ENCODE measurements at places on chromosomes 16 and 17. TPM values are rescaled to one million over a fixed set of nuclear protein-coding genes. Genes with fewer than 3 reads are reported as not detected.

GRCh38 chr16:79181419-79181818 is 419.1 kb downstream of the MAF start:
- peaks cover 6% of the 10 kb centered on the region for H3K36me3 ChIP-seq
- H3K27ac ChIP-seq, result no peak overlapping the region
- no peak for DNase-seq
- no peak overlapping the region for H3K4me3 ChIP-seq
- no peaks in the 10 kb centered on the region for H3K27me3 ChIP-seq
- H3K4me1 ChIP-seq, result peaks cover 3% of the 10 kb centered on the region

DNA sequence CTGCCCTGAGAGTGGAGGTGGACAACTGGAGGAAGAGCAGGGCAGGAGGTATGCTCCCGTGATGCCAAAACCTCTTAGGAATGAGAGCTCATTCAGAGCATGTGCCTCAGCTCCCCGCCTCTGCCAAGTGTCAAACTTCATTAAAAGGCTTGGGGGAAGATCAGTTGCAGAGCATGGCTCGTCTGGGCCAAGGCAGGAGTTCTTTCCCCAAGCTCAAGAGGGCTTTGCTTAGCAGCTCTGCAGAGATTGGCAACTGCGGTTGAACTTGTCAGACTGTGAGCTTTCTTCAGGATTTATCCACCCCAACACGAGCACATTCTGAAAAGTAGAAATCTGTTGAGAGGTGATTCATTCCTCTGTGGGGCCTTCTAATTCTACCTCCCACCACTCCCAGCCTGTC is 248.1 kb downstream of the HS3ST3A1 start:
- H3K36me3 ChIP-seq, result no peaks in the 10 kb centered on the region
- DNase-seq, result no peak
- peaks cover 2% of the 10 kb centered on the region for H3K27me3 ChIP-seq
- no peaks in the 10 kb centered on the region for H3K4me1 ChIP-seq
- no peak overlapping the region for H3K4me3 ChIP-seq

DNA sequence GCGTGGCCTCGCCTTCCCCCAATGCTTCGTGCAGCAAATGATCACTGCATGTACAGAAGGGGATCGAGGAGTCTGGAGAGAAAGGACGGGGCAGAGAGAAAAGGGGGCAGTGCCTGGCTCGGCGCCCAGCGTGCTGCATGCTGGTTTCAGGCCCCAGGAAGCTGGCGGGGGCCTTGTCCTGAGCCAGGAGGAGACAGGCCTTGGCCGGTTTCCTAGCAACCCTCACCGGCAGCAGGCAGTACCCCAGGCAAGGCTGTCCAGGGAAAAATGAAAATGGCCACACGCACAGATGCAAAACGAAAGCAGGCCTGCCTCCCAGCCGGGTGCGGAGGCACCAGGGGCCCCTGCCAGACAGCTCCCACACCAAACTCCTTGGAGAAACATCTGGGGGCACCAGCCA is 126.3 kb downstream of the ZFHX3 start:
- no peak for DNase-seq
- peak overlapping the region; percentile 60 for H3K27ac ChIP-seq
- peak overlapping the region; percentile 1 for H3K4me3 ChIP-seq
- peaks cover 8% of the 10 kb centered on the region for H3K36me3 ChIP-seq
- H3K4me1 ChIP-seq, result peaks cover 25% of the 10 kb centered on the region

GRCh38 chr17:29640981-29641642 is 18.4 kb upstream of the CORO6 start:
- no peak overlapping the region for H3K4me3 ChIP-seq
- DNase-seq, result no peak
- no peak overlapping the region for H3K27ac ChIP-seq
- H3K4me1 ChIP-seq, result peaks cover 20% of the 10 kb centered on the region

TBC1D3 gene
- not detected for total RNA-seq

PLLP gene
- total RNA-seq, result 0.18 TPM

DNA sequence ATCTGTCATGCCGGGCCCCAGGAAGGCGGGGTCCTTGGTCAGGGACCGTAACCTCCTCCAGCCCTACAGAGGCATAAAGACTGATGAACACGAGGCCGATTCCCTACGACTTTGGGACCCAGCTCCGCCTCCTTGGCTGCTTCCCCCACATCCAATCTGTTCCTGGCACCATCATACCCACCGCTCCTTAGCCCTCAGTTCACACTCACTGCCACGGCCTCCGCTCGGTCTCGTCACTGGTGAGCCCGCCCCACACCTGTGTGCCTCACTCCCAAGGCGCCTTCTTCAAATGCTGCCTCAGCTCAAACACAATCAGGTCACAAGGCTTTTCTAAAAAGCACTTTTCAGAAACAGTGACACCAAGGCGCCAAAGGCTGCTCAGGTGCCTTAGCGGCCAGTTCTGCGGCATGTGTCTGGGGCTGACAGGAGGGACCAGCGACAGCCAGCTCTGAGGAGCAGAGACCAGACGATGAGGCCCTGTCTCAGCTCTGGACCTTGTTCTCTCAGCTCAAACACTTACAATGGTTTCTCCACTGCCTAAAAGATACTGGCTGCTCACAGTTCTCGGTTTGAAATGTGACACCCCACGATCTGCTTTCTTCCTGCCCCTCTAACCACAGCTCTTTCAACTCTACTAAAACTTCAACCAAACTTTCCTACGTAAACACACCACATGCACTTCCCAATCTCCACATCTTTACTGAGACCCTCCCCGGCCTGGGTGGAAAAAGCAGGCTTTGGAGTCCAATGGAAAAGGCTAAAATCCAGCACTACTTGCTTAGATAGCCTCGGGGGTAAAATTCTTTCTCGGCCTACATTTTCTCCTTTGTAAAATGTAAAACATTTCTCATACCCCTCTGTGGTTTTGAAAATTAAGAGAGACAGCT is 33.2 kb downstream of the CYB5D2 start:
- peak overlapping the region; percentile 70 for H3K4me3 ChIP-seq
- H3K36me3 ChIP-seq, result peaks cover 82% of the 10 kb centered on the region
- H3K27me3 ChIP-seq, result no peaks in the 10 kb centered on the region
- DNase-seq, result peak; percentile 58

GRCh38 chr17:1905190-1905913 is 75.5 kb downstream of the RPA1 start:
- H3K4me3 ChIP-seq, result no peak overlapping the region
- no peak for DNase-seq
- H3K27ac ChIP-seq, result no peak overlapping the region
- peaks cover 7% of the 10 kb centered on the region for H3K4me1 ChIP-seq

- H3K27me3 ChIP-seq, result peaks cover 22% of the 10 kb centered on the region
- H3K4me3 ChIP-seq, result peak overlapping the region; percentile 72
These were observed 18.5 kb downstream of the RAP1GAP2 start for GRCh38 chr17:2814481-2815341.

GRCh38 chr16:70712942-70713341 is 27.1 kb upstream of the MTSS2 start:
- no peaks in the 10 kb centered on the region for H3K36me3 ChIP-seq
- DNase-seq, result no peak
- H3K27me3 ChIP-seq, result no peaks in the 10 kb centered on the region
- no peak overlapping the region for H3K4me3 ChIP-seq
- H3K4me1 ChIP-seq, result no peaks in the 10 kb centered on the region
- no peak overlapping the region for H3K27ac ChIP-seq

- H3K4me3 ChIP-seq, result no peak overlapping the region
- no peak overlapping the region for H3K27ac ChIP-seq
- no peaks in the 10 kb centered on the region for H3K4me1 ChIP-seq
- DNase-seq, result no peak
- H3K36me3 ChIP-seq, result no peaks in the 10 kb centered on the region
- H3K27me3 ChIP-seq, result peaks cover 2% of the 10 kb centered on the region
These were observed 121.0 kb downstream of the C16orf95 start for GRCh38 chr16:87196231-87196630.

DNA sequence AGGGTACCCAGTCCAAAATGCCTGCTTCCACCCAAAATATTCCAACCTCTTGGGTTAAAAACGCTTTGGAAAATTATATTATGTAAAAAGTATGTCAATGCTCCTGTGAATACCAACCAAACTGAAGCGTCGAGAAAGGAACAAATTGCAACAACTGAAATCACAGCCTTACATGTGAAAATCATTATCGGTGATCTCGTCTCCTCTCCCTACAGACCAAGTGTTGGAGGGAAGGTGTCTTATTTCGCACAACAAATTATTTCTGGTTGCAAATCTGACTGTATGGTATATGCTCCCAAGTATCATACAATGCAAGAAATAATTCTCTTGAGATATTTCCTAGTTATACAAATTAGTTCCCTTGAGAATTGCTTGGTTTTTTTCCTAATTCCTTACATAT is 89.3 kb upstream of the CDYL2 start:
- no peak overlapping the region for H3K27ac ChIP-seq
- DNase-seq, result no peak
- H3K36me3 ChIP-seq, result no peaks in the 10 kb centered on the region

MYO15A gene
- total RNA-seq, result 0.60 TPM

All from activated CD4-positive, alpha-beta memory T cell treated with anti-CD3 and anti-CD28 coated beads, Interleukin-2, amount 10 ng/mL, durations not matched to agents 7 days and 5 days (primary cell).